ENCODE measurements at places on chromosomes 12 and 14.
A peak's percentile ranks its signal among the peaks of the same experiment; 100 is the strongest.

DNA sequence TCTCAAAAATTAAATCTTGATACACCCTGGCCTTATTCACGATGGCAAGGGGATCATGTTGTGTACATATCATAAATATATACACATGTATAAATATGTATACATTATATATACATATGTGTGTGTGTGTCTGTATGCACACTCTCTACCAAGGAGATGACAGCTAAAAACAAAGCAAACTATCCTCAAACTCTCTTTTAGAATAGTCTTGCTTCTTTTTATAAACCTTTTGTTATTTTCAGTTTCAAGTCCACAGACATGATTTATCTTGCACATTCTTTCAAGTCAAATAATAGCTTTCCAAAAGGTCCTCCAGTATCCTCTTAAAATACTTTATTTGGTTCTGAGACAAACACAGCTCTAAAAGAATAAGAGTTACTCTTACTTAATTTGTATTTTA, 8.4 kb downstream of the ANO6 start:
- no peak for DNase-seq

DNA sequence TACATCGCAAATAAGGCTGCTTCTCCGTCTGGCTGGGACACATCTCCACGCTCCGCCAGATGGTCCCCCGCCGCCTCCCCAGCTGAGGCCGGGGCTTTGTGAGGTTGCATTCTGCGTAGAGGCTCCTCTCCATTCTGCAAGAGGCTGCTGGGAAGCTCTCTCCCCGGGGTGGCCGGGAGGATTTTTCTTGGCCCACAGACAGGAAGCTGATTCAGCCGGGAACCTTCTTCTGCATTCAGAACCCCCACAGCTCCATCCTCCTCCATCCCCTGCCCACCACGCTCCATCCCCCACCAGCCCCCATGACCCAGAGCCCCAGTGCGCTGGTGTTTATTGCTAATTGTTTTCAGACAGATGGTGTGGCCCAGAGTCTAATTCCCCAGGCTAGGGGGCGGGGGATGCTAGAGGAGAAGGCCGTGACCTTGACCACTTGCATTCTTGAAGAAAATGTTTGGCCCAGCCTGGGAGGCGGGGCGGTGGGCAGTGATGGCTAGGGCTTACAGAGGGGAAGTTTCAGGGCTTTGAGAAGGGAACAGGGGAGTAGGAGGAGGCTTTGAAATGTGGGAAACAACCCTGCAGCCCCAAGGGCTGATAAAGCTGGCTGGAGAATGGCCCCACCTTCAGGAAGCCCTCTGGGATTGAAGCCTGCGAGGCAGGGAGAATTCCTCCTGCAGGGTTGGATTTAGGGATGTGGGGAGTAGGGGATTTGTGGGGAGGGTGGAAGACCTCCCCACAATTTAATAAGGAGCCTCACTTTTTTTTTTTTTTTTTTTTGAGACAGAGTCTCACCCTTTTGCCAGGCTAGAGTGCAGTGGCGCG, 88.5 kb upstream of the NCOR2 start:
- DNase-seq: peak; percentile 80

GRCh38 chr12:117025481-117026151, 73.6 kb downstream of the TESC start:
- DNase-seq: no peak

DNA sequence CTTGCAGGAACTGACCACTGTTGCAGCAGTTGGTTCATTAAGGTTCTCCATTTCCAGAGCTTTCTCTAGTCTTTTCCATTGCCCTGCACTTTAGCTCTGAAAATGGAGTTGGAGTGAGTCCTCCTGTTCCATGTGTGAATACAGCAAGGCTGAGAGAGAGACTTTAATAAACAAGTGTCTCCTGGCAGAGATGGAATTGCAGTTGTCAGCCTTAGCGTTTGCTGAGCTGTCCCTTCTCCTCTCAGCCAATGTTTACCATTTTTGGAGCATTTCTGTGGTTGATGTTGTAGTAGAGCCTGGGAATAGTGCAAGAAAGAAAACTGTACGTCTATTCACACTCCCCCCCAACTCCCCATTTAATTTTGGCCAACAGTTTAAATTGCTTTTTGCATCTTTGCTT, 7.5 kb upstream of the MANSC4 start:
- no peak for DNase-seq

DNA sequence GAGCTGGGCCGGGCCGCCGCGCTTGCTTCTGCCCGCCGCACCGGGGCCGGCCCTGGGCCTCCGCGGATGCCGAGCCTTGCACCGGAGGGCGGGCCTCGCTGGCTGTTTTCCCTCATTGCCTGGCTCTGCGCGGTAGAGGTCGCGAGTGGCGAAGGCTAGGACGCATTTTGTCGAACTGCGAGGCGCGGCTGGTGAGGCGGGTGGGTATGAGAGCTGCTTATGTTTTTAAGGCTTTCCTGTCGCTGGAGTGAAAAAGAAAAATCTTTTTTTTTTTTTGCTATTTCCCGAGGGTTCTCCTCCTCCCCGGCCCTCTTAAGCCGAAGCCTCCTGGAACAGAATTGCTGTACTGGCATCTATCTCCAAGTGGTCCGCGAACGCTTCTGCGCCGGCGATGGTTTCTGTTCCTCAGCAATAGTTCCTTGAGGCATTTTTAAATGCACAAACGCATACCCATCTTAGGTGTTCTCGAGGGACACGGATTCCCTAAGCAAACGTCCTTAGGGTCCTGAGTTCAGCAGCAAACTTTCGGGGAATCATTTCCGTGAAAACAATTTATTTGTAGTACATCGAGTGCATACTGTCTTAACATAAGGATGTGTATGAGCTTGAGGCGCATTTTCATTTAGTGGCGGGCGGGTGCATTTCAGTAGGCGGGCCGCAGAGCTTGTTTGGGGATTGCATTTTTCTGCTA, 631 bp downstream of the RESF1 start:
- no peak for DNase-seq

All from type B pancreatic cell (in vitro differentiated cells).